ENCODE measurements at places on chromosomes 11 and 22.

DNA sequence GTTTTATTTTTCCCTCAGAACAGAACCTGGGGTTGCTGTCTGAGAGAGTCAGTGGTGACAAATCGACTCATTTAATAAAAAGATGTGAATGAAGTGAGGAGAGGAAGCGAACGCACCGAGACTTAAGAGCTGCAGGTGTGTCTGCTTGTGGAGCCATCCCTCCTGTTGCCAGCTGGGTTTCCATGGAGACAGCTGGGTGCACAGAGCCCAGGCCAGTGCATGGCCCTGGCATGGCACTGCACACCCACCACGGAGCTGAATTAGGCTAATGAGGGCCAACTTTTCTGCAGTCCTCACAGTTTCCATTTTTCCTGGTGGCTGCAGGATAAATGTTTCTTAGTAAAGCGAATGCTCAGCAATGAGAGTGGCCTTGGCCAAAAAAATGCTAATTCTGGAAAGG is 750.2 kb downstream of the OPCML start:
- no peak for DNase-seq

DNA sequence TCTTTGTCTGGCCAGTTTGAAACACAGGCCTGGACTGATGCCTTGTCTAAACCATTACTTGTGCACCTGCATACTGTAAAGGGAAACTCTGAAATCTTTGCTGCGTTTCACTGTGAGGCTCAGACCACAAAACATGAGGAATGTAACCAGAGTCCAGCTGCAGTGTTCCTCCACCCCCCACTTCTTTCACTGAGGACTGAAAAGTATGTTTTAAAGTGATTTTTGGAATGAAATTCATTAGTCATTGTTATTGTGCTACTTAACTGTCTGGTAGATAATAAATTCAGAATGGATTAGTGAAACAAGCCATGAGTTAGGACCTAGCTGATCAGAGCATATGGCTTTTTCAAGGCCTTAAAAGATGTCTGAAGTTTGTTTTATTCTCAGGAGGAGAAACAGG is 181.2 kb downstream of the WNT11 start:
- DNase-seq = peak; percentile 96

DNA sequence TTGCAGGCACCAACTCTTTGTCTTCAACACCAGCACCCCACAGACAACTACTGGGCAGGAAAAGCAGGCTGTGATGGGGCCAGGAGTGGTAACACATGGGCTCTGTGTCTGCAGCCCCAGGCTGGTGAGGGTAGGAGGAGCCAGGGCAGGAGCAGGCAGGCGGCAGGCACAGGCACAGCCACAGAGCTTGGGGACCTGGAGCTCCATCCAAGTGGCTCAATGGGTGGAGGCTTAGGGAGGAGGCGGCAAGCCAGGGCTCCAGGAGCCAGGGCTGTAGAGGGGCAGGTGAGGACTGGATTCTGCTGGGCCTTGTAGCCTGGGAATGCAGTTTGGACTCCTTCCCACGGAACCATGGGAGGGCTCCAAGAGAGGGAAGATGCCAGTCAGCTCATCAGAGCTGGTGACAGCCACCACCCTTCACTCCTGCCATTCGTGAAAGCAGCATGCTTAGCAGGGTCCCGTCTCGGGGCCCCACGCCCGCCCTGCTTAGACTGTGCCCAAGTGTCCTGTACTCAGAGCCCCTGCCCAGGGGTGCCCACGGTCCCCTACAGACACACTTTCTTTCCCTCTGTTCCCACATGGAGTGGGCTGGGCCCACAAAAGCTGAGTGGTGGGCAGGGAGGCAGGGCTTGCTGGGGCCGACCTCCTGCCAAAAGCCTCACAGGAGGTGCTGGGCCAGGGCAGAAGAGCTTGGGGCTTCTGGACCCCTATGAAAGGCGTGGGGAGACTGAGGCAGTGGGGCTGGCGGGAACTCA is 12.4 kb downstream of the TTC38 start:
- no peak for DNase-seq

- no peak for DNase-seq
Observed at GRCh38 chr11:69416143-69416515, 65.3 kb upstream of the LINC01488 start.

DNA sequence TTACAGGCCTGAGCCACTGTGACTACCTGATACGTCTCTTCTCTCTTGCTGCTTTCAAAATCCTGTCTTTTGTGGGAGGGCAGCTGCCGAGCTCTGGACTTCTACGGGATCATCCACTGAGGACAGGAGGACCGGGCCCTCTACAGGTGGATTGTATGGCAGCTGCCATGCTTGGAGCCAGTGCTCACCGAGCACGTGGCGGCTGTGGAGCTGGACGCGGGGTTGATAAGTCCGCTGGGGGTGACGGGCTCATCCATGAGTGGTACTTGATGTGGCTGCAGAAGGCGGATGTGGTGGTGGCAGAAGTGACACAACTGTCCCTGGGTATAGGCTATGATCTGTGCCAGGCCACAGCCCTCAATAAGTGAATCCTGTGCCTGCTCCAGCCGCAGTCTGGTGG is 1.8 kb upstream of the CYP2D6 start:
- no peak for DNase-seq

GRCh38 chr22:29756341-29756740 is 10.5 kb downstream of the ZMAT5 start:
- no peak for DNase-seq

DNA sequence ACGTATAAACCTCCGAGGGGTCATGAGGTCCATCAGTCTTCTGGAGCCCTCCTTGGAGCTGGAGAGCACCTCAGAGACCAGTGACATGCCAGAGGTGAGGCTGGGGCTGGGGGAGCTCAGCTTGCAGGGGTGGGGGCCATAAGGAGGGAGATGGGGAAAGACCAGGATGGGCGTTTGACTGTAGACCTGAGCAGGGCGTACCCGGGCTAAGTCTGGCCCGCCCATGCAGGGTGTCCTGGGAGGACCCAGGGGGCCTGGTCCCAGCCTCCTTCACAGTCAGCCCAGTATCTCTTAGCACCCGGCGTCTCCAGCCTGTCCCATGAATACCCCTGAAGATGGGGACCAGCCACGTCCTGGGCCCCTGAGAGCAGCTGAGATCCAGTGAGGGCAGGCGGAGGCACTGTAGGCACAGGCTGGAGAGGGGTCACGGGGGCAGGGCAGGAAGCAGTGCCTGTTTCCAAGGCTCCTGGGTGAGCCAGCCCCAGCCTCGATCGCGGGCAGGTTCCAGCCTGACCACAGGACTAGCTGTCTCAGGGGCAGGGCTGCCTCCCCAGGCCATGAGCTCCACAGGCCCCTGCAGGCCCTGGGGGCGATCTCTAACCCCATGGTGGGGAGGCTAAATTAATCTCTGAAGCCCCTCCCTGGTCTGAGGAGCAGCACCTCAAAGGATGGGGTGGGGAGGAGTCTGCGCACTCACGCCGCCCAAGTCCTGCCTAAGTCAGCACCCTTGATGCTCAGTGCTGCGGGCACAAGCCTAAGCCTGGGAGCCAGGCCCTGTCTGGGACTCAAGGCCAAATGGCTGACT is 7.1 kb downstream of the SSH3 start:
- DNase-seq = no peak

GRCh38 chr11:59180168-59180776 is 8.3 kb downstream of the DTX4 start:
- no peak for DNase-seq

DNA sequence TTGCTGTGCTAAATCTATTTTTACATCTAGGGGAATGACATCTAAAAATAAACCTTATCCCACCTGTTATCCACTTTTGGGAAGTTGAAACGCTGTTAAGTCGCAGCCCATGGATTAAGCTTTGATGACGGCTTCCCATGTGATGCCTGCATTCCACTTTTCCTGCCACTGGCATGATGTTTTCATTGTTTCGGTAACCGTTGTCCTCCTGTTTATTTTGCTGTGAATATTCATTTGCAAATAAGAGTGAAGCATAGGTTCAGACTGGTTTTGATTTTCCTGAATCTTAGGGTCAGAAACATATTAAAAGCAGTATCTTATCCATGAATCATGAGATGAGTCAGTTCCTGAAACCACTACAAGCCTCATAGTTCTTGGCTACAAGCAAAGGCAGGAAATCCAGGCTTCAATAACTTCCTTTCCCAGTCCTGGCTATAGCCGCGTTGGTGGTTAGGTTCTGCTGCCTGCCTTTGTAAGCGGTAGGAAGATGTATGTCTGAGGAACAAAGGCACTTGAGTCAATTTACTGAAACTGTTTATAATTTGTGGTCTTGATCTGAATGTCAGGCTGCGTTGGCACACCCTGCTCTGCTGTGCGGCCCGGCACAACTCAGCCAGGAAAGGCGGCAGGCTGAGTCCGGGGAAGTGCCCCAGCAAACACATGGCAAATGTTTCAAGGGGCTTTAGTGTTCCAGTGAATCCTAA is 19.4 kb downstream of the TEAD1 start:
- peak; percentile 99 for DNase-seq

DNA sequence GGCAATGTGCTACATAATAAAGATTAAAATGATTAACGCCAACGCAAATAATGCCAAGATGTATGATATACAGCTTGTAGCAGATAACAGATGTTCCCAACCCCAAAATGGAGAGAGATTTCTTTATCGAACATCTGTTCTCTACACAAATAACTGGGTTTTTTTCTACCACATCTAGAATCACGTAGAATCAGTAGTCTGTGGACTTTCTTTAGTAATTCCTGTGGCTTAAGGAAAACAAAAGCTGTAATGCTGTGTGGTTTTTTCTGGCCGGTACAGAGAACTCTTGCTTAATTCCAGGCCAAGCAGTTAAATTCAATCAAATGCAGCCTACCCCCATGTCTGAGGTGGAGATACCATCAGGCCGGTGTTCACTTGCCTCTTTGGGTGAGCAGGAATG is 303.4 kb downstream of the FAT3 start:
- peak; percentile 3 for DNase-seq

DNA sequence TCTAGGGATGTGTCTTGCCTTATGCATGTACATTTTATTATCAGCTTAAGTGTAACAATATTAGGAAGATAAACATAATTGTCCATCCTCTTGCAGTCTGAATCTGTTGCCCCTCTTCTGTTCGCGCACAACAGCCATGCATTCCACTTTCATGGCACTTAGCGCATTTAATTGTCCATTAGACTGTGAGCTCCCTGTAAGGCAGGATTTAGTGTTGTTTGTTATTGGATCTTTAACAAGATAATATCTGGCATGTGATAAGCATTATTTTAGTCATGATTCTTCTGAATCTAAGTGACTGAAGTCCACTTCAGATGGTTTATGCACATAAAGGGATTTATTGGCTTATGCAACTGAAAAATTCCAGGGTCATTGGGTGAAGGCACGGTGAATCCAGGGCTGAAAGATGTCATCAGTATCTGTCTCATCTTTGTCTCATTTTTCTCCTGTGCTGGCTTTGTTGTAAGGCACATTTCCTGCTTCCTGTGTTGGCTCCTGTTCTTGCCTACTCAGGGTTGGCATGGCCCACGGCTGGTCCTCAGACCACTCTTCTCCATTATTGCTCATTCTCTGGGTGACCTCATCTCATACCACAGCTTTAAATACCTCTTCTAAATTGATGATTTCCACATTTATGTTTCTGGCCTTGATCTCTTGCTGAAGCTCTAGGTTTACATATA is 37.6 kb downstream of the ATXN10 start:
- peak; percentile 78 for DNase-seq

GRCh38 chr22:48169227-48169626 is 1406.8 kb downstream of the TBC1D22A start:
- no peak for DNase-seq

DNA sequence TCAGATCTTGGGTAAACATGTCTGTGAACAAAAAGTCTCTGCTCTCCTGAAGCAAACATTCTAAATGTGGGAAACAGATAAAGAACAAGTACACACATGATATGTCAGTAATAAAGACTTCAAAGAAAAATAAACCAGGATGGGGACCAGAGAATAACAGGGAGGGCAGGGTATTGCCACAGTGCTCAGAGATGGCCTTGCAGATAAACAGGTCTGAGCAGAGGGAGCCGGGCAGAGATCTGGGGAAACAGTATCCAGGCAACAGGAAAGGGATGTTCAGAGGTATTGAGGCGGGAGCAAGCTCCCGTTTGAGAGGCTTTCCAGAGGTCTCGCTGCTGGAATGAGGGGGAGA is 2.9 kb downstream of the CCDC86 start:
- DNase-seq = peak; percentile 34

- DNase-seq = no peak
Observed at GRCh38 chr11:62144641-62145255, 20.9 kb downstream of the INCENP start.

DNA sequence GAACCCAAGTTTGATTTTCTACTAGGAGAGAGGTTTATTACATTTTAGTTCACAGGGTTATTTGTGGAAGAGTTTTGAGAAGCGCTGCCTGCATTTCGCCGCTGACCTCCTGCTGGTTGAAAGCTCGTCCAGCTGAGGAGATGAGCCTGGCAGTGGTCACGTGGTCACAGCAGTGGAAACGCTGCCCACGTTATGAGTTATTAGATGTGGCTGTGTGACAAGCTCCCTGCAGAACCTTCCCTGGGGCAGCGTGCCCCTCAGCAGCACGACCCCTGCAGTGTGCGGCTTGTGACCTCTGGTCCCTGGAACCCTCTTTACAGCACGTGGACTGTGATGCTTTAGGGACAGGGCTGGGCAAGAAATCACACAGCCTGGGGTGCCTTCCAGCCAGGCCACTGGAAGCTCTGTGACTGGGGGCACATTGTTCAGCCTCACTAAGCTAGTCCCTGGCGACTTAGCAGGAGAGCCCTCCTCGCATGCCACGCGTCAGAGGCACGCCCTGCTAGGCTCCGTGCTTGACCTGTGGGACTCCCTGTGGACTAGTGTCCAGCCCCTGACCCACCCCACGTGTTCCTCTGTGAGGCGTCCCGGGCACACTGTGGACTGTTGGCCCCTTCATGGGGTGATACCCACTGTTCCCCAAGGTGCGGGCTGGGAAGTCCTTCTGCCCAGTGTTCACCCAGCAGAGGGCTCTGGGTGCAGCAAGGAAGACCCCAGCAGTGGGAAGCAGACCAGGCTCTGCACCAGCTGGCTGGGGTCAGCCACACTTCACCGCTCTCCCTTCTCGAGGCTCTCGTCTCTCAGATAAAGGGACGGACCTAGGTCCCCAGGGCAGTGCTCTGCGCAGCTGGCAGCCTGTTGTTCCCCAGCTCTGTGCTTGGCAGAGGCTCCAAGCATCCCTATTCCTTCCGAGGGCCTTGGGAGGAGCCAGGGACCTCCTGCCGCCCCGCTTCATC is 349.5 kb downstream of the TBC1D22A start:
- DNase-seq = peak; percentile 22

GRCh38 chr11:74388678-74389327 is 9.4 kb downstream of the PGM2L1 start:
- DNase-seq = peak; percentile 58

DNA sequence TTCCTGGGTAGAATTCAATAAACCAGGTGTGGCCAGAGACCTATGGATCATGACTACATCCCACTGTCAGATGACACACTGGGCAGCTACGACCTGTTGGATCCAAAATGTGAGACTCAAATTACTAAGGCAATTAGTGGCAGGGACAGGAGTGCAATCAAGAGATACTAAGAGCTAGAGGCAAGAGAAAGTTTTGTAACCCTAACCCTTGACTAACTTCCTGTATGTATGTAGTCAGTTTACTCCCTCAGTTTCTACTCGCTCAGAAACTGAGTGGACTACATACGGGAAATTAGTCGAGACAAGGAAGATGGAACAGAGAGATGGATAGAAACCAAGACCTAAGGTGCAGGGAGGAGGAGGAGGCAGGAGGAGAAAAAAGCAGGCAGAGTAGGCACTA is 2.7 kb downstream of the CYB5R2 start:
- no peak for DNase-seq

- no peak for DNase-seq
Observed at GRCh38 chr11:45087900-45088160, 58.6 kb upstream of the PRDM11 start.

GRCh38 chr22:35781898-35782297 is 64.2 kb downstream of the APOL5 start:
- no peak for DNase-seq
